CD4-positive, alpha-beta memory T cell (primary cell): ENCODE measurements at places on chromosomes 2 and 18.

- no peak for DNase-seq
Observed at GRCh38 chr18:26702086-26702485, 153.7 kb upstream of the KCTD1 start.

GRCh38 chr2:112488201-112488600 is 6.2 kb downstream of the TTL start:
- DNase-seq: no peak

DNA sequence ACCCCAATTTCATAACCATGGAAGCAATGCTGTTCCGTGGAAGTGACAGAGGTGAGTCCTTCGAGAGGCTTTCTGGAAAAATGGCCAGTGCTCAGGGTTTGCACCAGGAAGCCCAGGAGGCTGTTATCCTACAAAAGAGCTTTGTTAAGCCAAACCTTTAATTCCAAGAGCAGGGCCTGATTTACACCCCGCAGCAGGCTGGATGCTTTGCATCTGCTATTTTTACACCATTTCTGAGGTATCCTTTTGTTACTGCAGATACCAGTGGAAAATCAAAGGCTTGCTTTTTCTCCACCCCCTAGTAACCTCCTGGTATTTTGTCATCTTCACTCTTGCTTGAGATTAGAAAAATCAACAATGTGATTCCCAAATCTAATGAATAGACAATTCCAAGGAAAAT is 380.6 kb downstream of the SOX11 start:
- DNase-seq: no peak

DNA sequence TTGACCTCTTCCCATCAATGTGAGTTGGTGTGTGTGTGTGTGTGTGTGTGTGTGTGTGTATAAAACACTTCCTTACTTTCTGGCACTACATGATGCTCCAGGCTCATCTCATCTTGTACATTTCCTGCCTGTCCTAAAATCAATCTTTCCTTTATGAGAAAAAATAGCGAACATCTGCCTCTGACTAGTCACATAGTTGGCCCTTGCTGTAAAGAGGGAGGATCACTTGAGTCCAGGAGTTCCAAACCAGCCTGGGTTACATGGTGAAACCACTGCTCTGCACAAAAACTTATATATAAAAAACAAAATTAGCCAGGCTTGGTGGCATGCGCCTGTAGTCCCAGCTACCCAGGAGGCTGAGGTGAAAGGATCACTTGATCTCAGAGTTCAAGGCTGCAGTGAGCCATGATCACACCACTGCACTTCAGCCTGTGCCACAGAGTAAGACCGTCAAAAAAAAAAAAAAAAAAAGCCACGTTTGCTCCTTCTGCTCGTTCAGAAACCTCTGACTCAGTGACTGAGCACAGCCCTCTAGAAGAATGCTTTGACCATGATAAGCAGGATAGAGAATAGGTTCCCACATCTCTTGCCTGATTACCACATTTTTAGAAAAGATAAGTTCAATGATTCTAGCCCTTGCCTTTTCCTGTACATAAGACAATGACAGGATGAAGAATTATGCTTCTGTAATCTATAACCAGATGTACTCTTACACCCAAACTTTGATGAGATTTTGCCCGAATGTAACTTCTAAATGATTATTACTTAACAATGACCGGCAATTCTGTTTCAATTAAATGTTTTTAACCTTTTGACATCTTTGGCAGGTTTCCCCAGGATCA is 45.2 kb upstream of the ST3GAL5 start:
- DNase-seq: no peak

DNA sequence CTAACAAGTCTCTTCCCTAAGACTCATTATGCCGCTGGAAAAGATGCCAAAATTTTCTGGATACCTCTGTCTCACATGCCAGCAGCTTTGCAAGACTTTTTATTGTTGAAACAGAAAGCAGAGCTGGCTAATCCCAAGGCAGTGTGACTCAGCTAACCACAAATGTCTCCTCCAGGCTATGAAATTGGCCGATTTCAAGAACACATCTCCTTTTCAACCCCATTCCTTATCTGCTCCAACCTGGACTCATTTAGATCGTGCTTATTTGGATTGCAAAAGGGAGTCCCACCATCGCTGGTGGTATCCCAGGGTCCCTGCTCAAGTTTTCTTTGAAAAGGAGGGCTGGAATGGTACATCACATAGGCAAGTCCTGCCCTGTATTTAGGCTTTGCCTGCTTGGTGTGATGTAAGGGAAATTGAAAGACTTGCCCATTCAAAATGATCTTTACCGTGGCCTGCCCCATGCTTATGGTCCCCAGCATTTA is 26.3 kb downstream of the DHRS9 start:
- no peak for DNase-seq

DNA sequence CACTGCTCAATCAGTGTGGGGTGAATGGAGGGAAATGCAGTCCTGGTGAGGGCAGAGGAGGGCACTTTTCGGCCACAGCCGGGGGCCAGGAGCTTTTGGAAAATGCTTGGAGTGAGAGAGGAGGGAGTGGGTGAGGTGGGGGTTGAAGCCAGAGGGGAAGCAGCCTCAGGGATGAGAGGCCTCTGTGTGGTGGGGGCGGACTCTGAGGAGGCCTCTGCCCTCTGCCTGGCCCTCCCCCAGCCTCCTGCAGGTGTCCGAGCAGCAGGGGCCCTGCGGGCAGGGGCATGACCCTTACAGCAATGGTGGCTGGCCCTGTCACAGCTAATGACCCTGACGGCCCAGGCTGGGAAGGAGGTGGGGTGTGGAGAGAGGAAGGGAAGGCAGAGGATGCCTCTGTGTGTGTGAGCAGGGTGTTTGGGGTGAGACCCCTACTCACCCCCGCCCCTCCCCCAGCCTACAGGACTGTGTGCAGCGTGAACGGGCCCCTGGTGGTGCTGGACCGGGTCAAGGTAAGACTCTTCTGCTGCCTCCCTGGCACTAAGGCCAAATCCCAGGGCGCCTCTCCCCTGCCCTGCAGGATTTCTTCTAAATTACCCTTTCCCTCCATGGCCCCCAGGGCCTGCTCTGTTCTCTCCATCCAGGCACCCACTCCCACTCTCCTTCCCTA is 7.6 kb downstream of the ATP6V1B1 start:
- no peak for DNase-seq

- DNase-seq: peak; percentile 24
Observed at GRCh38 chr18:3451989-3452749, 2.2 kb downstream of the TGIF1 start.

- no peak for DNase-seq
Observed at GRCh38 chr2:177602611-177603164, 210.1 kb downstream of the AGPS start.
